Stimulated activated CD4-positive, alpha-beta T cell treated with anti-CD3 and anti-CD28 coated beads, TNF-alpha, amount 100 ng/mL, for 1 hour (primary cell): ENCODE measurements at places on chromosomes 6 and 20.

DNA sequence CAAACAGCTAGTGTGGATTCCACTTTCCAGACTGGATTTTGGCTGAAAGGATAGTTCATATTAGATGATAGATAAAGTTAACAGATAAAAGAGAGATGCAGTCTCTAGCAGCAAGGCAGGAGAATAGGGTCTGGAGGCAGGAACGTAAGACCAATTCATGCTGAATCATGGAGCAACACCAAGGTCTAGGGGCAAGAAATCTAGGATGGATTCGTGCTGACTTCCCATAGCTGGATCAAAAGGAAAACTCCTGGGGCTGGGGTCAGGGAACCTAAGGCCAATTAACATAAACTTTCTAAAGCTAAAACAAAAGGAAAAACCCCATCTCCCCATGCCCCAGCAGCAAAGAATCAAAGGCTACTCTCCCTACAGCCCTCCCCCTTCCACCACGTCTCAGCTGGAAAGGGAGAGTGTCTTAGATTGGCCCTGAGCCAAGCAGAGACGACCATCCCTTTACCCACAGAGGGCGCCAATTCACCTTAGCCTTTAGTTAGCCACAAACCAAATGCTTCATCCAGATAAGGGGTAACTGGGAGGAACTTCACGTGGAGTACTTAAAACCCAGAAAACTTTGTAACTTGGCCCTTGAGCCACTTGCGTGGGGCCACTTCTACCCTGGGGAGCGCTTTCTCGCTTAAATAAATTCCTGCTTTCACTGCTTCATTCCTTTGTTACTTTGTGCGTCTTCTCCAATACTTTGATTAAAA, 7.6 kb downstream of the TREM1 start:
- peak; percentile 30 for DNase-seq

GRCh38 chr6:34143884-34144580, 1.9 kb downstream of the GRM4 start:
- no peak for DNase-seq

GRCh38 chr6:12440981-12441380, 150.8 kb downstream of the EDN1 start:
- no peak for DNase-seq

- DNase-seq = no peak
Measured at GRCh38 chr20:33636776-33637175, 25.4 kb upstream of the C20orf144 start.

GRCh38 chr20:51623255-51623654, 80.7 kb upstream of the NFATC2 start:
- no peak for DNase-seq

DNA sequence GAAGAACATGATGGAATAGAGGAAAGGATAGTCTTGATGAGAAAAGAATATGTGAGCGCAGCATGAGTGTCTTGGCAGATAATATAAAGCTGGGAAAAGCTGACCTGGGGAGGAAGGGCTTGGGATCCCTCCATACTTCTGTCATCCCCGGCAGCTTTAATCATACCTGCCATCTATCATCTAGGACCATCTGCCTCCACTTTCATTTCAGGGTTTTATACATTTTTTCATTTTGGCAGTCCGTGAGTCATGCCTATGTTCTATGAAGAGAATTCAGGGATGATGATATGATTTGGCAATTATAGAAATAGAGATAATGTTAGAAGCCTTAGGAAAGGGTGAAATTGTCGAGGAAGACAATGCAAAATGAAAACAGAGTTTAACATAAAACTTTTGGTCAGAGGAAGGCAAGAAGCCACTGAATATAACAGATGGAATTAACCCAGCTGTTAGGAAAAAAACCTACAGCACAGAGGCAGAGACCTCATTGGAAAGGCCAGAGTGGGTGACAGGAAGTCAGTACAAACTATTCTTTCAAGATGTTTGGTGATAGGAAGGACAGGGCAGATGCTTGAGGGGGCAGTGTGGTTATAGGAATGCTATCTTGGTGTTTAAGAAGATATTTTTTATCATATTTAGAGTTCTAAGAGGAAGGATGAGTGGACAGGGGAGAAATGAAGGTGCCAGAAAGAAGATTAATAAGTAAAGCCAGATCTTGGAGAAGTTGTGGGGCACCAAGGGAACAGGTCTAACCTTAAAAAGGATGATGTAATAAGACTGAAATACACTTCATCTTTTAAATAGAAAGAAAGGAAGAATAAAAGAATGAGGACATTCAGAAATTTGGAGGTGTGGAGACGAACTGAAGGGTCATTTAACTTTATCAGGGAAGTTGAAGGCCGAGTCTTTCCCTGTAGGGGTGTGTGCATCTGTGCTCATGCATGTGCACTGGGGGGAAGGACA, 37.8 kb downstream of the MARCKS start:
- DNase-seq = no peak

DNA sequence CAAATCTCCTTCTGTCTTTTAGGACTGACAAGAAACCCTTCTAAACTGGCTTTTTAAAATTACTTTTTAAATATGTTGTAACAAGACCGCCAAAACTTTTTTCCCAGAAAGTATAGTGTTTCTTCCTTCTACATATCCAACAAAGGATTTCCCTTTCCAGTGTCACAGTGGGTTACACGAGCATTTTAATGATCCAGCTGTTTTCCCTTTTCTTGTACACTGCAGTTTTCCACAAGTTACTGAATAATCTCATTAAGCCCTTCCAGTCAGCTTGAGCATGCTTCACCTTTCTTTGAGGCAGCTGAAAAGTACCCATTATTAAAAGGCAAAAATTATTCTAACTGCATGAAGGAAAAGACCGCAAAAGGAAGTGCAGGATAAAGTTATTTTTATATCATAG, 48.6 kb downstream of the CD24 start:
- DNase-seq = no peak

DNA sequence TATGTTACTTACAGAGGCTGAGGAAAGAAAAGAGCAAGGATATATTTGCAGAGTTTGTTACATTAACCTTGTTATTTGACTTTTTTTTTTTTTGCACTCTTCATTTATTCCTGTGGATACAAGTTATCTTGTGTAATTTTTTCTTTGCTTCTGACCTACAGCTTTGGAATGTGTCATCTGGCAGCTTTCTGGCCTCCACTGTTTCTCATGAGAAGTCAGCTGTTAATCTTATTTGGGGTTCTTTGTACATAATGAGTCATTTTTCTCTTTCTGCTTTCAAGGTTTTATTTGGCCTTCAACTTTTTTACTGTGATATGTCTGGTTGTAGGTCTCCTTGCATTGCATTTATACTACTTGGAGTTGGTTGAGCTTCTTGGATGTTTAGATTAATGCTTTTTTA, 333.4 kb downstream of the SMOC2 start:
- no peak for DNase-seq

DNA sequence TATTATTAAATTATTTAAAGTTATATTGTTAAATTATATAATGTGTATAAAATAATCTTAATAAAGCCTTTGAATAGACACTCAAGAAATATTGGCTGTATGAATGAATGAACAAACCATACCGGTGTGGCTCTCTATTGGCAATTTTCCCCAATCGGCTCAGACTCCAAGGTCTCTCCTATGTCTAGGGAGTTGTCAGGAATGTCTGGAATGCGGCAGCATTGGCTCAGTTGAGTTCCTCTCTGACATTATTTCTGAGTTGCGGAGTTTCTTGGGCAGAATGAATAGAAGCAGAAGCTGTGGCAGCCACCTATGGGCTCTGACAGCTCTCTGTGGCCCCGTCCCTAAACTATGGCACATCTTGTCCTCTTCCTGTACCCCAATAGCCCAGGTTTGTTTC, 111.0 kb downstream of the SOBP start:
- DNase-seq = no peak

- DNase-seq = no peak
Measured at GRCh38 chr6:652865-653264, 4.0 kb downstream of the HUS1B start.

GRCh38 chr6:28772480-28773381, 151.1 kb downstream of the TRIM27 start:
- no peak for DNase-seq

- no peak for DNase-seq
Measured at GRCh38 chr20:50567860-50568548, 57.8 kb downstream of the PTPN1 start.

DNA sequence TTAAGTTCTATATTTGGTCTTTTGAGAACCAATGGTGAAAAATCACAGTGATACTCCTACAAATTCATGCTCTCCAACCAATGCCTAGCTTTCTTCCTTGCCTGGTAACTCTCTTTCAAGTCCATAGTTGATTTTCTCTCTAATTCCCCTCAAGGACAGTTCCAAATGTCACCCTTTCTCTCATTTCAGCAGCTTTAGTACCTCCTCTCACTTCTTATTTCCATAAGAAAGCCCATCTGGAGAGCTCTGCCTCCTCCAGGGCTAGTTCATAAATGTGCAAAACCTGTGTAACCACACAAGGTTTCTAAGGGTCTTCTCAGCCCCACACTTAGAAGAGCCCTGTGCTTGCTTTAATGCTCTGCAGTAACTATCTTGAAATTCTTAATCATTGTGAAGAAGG, 155.4 kb upstream of the PLCB4 start:
- DNase-seq = no peak

DNA sequence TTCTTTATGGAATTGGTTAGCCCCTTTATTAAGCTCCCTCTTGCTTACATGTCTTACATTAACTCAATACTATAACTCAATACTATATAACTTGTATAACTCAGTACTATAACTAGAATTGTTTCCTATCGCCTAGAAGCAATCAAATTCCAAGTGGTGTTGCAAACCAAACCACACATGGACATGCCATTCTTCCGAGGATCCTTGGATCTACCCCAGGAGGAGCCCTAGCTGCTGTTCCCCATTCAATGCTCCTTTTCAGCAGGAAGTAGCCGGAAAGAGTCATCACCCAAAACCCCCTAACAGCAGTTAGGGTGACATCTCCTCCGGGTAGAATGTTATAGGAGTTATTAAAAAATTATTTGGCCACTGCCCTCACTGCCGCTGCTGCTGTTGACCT, 40.5 kb downstream of the PLN start:
- DNase-seq = no peak

- DNase-seq = no peak
Measured at GRCh38 chr6:81023007-81023582, 729.4 kb downstream of the TENT5A start.

- no peak for DNase-seq
Measured at GRCh38 chr6:161660666-161661571, 387.1 kb upstream of the AGPAT4 start.

GRCh38 chr6:157253699-157254098, 69.6 kb downstream of the TMEM242 start:
- no peak for DNase-seq

- DNase-seq = no peak
Measured at GRCh38 chr20:38144598-38144973, 20.5 kb downstream of the TGM2 start.

DNA sequence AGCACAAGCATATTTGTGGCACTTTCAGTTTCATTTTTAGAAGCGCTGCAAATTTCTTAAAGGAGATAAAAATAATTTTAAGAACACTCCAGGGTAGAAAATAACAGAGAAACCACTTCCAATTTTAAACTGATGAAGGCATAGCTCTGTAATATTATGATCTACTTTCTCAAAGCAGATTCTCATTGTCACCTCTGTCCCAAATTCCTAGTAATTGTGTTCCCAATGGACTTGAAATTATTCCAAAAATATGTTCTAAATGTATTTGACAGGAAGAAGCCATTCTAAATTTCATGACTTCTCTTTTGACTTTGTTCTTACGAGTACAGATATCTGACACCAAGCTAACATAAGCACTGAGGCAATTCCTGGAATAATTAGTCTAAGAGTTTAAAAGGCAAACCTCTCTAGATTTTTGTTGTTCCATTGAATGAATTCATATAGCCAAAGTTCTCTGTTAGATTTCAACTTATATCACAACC, 140.2 kb upstream of the CARMIL1 start:
- no peak for DNase-seq

DNA sequence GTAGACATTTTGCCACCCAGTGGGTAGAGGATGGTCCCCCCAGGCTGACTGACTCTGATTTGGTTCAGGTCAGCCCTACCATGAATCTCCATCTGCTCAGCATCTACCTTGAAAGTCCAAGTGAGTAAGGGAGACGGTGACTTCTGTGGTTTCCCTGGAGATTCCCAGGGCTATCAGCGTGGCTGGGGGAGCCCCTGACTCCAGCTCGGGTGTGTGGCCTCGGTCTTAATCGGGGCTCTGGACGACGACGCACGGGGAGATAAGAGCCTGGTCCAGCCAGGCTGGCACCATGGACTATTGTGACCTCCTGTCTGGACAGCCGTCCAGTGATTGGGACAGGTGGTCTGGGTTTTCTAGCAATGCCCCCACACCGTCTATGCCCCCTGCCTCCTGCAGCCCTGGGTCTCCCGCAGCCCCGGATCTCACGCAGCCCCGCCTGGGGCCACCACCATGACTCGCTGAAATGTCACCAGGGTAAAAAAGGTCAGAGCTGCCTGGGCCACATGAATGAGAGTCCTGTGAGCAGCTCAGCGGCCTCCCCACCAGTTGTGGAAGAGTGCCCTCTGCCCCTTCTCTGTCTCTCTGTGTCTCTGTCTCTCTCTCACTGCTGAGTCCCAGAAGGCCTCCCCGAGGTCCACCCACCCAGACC, 47.1 kb upstream of the GATA5 start:
- no peak for DNase-seq

GRCh38 chr20:41173791-41174341, 36.5 kb downstream of the PLCG1 start:
- no peak for DNase-seq

GRCh38 chr20:8402798-8403197, 270.7 kb downstream of the PLCB1 start:
- no peak for DNase-seq

- DNase-seq = no peak
Measured at GRCh38 chr6:44735630-44735963, 348.1 kb downstream of the CDC5L start.

DNA sequence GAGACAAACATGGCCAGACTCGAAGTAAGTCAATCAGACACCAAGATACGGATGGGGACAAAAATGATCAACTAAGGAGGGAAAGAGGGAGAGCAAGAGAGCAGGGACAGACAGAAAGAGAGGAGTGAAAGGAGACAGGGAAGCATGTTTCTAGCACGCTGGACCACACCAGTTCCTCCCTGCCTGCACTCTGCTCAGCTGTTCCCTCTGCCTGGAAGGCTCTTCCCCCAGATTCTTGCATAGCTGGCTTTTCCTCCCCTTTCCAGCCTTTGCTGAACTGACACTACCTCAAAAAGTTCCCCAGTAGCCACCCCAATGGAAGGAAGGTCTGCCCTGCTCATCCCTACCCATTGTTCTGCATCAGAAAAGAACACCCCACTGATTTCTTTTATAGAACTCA, 185.9 kb downstream of the MAFB start:
- DNase-seq = no peak

- no peak for DNase-seq
Measured at GRCh38 chr6:88785478-88785877, 177.9 kb downstream of the RNGTT start.

GRCh38 chr20:50844430-50845100, 49.7 kb downstream of the BCAS4 start:
- DNase-seq = no peak

GRCh38 chr20:25014816-25015215, 22.3 kb upstream of the APMAP start:
- no peak for DNase-seq

- DNase-seq = peak; percentile 34
Measured at GRCh38 chr6:37021356-37022129, 16.1 kb downstream of the FGD2 start.

GRCh38 chr6:162715601-162716000, 12.0 kb downstream of the PRKN start:
- no peak for DNase-seq
